ENCODE measurements at places on chromosomes 2 and 18.
A peak's percentile ranks its signal among the peaks of the same experiment; 100 is the strongest.

- DNase-seq: peak; percentile 95
These were observed 47.7 kb upstream of the POMC start for GRCh38 chr2:25215948-25216679.

GRCh38 chr2:19458427-19459003 lies 100.1 kb upstream of the OSR1 start:
- no peak for DNase-seq

DNA sequence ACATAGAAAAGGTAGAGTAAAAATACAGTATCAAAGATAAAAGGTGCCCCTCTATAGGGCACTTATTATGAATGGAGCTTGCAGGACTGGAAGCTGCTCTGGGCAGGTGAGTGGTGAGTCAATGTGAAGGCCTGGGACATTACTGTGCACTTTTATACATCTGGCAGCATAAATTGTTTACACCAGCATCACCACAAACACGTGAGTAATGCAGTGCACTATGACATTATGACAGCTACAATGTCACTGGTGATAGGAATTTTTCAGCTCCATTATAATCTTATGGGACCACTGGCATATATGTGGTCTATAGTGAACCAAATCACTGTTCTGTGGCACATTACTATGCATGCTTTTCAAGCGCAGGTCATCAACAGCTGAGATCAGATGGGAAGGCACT lies 48.1 kb downstream of the TPGS2 start:
- no peak for DNase-seq

DNA sequence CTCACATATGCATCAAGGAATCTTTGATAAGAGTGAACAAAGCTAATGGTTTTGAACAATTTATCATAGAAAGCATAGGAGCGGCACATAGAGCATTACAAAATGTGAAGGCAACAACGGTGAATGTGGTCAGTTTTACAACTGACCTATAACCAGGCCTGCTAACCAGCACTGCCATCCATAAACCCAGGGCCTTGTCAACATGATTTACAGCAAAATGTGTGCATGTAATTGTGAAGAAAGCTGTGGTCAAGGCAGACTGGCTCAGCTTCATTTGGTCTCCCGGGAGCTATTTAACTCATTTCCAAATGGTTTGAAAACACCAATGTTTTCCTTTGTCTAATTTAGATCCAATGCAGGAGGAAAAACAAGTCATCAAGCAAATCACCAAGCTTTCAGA lies 119.8 kb downstream of the DHRS9 start:
- DNase-seq: no peak

DNA sequence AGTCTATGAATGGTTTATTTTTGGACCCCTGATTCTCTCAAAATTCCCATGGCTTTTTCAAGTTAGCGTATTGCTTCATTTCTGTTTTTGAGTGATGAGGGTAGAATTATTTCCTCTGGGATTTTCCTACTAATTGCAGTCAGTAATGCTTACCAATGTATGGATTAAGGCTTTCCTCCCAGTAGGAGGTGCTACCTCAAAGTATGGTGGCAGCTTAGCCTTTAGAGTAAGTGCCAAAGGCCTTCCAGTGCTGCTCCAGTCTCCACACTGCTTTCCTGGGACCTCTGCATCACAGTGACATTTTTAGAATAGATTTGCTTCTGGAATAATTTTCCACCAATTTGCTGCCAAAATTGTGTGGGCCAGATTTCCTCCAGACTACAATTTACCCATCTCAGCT lies 16.2 kb upstream of the SSB start:
- no peak for DNase-seq

DNA sequence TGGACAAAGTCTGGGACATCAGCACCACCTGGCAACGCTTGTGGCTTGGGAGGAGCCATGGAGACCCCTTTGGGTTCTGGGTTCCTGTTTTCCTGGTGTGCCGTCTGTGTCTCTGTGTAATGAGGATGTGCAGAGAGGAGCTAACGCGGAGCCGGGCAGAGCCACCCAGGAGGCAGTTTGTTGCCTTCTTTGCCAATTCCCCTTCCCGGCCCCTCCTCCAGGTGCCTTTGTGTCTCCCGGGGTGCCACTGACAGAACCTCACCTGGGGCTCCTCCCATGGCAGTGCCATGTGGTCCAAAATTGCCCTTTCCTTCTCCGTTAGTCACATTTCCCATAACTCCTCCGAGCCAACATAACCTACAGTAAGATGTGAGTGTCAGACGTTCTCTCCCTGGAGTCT lies 13.0 kb downstream of the POMC start:
- DNase-seq: no peak

GRCh38 chr2:127007652-127008051 lies 99.3 kb downstream of the BIN1 start:
- DNase-seq: no peak

GRCh38 chr2:134308474-134309385 lies 54.9 kb downstream of the MGAT5 start:
- DNase-seq: no peak

DNA sequence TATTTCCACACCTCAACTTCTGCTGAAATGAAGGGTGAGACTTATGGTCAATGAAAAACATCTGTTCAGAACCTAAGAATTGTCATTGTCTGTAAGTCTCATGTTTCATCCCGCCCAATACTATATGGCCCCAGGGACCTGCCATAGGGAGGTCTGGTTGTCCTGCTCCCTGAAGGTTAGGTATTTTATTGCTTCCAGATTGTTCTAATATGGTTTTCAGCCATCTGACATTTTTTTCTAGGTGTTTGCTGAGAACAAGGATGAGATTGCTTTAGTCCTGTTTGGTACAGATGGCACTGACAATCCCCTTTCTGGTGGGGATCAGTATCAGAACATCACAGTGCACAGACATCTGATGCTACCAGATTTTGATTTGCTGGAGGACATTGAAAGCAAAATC lies 7.3 kb downstream of the XRCC5 start:
- no peak for DNase-seq

DNA sequence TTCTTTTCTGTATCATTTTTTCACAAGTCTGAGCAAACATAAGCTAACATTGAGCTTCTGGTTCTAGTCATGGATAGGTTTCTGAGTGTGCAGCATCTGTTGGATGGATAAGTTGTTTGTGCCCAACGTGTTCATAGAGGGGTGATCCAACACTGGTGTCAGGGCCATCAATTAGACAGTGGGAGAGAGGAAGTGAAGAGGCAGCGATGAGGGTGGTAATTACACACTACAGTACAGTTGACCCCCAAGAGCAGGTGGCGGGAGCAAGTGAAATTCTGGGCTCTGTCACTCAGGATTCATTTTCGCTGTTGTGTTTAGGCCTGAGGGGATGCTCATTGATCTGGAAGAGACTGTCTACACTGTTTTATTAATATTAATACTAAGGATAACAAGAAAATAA lies 180.0 kb upstream of the CXCR4 start:
- no peak for DNase-seq

GRCh38 chr2:61116302-61116701 lies 45.7 kb upstream of the C2orf74 start:
- no peak for DNase-seq

GRCh38 chr2:46256563-46257142 lies 40.6 kb upstream of the EPAS1 start:
- DNase-seq: no peak

DNA sequence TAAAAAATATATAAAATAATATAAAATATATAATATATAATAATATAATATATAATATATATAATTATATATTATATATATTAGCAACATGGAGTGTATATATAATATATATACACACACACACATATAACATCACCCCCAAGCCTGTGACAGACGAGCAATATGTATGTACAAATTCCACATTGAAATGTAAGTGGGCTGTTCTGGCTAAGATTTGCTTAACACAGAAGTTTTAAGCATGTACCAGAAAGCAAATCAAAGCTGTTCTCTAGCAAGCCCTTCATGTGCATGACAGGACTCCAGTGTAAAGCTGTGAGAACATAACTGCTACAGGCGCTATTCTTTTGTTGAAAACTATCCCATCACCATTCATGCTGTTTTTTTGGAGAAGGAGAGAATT lies 261.7 kb upstream of the TNP1 start:
- no peak for DNase-seq

GRCh38 chr2:118464046-118464445 lies 375.8 kb downstream of the INSIG2 start:
- no peak for DNase-seq

GRCh38 chr2:111706481-111707001 lies 177.5 kb downstream of the ANAPC1 start:
- peak; percentile 55 for DNase-seq

DNA sequence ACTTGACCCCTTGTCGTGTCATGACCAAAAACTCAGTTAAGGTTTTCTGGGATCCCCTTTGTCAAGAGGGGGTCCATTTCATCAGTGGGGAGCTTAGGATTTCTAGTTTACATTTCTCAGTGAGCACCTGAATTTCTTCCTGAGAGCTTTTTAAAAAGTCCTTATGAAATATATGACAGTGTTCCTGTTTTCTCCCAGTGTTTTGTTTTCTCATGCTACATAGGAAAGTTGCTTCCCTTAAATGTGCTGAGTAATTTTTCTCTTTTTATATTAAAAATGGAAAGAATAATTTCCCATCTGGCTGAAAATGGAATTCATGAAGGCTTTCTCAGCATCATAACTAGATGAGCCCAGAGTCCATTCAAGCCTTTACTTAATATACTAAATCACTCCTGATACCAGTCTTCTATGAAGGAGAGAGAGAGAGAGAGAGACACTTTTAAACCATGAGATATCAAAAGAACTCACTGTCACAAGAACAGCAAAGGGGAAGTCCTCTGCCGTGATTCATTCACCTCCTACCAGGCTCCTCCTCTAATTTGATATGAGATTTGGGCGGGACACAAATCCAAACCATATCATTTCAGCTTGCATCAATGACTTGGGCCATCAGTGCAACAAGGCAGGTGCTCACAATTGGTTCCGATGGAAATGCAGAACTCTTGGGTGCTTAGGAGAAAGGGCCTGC lies 61.1 kb downstream of the XRCC5 start:
- DNase-seq: no peak

- no peak for DNase-seq
These were observed 34.7 kb downstream of the ONECUT2 start for GRCh38 chr18:57469884-57470283.

GRCh38 chr2:162480067-162480466 lies 136.1 kb downstream of the GCA start:
- no peak for DNase-seq

- DNase-seq: no peak
These were observed 239.6 kb downstream of the MREG start for GRCh38 chr2:215773728-215774127.

DNA sequence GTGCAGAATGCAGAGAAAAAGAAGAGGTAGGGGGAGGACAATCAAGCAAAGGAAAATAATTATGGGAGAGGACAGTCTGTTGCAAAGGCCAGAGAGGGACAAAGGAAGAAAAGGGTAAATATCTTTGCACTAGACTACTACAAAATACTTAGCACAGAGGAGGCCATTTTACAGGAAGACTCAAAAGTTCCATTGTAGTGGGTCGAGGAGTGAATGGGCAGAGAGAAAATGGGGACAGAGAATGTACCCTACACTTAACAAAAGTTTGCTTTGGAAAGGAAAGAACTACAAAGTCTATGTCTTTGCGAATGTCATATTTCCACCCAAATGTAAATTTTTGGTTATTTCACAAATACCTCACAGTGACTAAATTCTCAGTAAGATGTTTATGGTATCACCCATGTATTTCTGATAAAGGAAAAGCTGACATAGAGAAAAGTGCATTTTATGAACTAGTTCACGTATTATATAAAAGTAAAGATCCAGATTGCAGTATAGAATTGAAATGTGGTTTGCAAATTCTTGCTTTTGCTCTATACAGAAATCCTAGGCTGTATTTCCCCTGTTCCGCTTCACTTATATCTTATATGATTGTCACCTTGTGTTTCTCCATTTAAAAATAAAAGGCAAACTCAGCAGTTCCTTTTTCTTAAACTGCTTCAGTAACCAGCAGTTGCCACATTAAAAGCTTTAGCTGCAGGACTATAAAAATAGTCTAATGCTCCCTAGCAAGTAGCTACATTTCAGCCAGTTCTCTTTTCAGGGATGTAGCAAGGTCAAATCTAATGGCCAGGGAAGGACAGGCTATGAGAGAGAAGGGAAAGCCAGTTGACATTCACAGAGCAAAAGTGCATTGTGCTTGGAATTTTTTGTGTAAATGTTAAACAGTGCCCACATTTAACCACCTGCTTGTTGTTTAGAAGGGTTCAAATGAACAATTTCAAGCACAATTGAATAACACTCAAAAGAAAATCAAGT lies 79.7 kb upstream of the CYTIP start:
- DNase-seq: no peak

DNA sequence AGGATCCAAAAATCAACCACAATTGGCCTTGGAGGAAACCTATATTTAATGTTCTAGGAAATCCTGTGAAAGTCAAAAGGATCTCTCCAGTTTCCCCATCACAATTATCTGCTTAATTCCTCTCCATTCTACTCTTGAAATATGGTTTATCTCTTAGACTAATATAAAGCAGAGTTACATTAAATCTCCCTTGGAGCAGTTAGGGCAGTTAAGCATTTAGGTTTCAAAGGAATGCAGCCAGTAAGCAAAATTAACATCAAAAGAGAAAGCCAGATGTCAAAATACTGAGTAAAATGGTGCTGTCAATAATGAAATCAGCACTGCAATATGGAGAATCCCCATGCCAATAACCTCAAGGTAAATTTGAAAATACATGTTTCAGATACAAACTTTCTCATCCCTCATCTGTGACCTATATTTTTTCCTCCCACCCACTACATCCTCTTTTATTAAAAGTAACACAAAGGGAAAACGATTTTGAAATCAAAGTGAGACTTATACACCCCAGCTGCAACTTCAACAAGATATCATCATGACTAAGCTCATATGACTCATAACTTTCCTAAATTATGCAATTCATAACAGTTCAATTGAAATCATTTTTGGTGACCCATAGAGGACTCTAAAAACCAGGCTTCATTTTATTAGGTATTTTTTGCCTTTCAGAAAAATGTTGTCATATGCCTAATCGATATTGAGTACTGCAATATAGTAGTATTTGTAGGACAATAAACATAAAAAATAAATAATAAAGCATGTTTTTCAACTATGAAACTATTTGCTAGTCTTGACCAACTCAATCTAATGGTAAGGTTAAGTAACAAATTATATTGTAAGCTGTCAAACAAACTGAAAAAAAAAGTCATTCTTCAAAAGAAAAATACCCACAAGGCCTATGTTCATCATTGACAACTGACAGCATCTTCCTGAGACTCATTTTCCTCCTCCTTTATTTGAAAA lies 3.1 kb downstream of the ADAM17 start:
- no peak for DNase-seq

DNA sequence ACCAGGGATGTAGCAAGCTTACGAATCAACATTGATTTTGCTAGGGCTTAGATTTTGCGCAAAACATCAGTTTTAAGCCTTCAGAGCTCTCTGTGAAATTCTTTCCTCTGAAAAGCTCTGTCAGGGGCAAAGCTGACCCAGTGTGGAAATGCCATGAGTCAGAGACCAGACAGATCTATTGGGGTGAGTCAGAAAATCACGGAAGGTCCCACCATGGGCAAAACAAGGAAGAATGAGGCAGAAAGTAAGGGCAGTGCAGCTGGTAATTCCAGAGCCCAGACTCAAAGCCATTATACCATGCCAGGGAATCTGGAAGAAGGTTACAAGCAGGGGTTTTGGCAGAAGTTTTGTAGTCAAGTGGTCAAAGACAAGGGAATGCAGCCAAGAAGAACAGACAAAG lies 256.6 kb upstream of the CTAGE1 start:
- no peak for DNase-seq
